ENCODE measurements at places on chromosomes 16 and 17.

DNA sequence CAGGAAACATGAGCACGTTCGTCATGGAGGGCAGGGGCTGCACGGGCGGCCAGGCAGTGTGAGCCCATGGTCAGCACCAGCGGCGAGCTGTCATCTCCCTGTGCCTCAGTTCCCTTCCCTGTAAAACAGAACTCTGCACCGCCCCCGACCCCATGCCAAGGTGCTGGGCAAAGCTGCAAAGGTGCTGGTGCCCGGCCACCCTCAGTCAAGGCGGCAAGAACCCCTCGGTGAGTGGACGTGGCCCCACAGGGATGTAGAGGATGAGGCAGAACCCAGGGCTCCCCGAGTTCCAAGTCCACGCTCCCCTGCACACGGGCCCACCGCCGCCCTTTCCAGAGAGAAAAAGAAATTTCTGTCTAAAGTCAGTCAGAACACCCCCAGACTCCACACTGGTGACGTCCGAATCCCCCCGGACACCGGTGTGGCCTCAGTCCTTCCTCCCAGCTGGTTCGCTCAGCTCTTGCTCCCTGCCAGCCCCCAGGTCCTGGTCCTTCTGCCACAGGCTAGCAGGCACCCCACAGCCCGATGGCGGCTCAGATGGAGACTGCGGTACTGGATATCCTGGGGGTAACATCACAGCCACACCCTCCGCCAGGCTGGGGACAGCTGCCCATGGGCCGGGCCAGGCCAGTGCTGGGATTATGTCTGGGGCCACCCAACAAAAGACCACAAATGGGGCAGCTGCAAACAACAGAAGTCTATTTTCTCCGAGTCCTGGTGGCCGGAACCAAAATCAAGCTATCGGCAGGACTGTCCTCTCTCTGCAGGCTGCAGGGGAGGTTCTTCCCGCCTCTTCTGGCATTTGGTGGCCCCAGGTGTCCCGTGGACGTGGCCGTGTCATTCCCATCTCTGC is 14.4 kb upstream of the BAHCC1 start:
- DNase-seq, result no peak
- H3K4me1 ChIP-seq, result peaks cover 9% of the 10 kb centered on the region
- H3K27me3 ChIP-seq, result no peaks in the 10 kb centered on the region
- H3K36me3 ChIP-seq, result no peaks in the 10 kb centered on the region
- H3K4me3 ChIP-seq, result no peak overlapping the region

GRCh38 chr16:31242206-31242605 is 17.6 kb upstream of the ITGAM start:
- H3K4me1 ChIP-seq, result no peaks in the 10 kb centered on the region
- no peaks in the 10 kb centered on the region for H3K27me3 ChIP-seq
- no peak overlapping the region for H3K4me3 ChIP-seq
- no peaks in the 10 kb centered on the region for H3K36me3 ChIP-seq

DNA sequence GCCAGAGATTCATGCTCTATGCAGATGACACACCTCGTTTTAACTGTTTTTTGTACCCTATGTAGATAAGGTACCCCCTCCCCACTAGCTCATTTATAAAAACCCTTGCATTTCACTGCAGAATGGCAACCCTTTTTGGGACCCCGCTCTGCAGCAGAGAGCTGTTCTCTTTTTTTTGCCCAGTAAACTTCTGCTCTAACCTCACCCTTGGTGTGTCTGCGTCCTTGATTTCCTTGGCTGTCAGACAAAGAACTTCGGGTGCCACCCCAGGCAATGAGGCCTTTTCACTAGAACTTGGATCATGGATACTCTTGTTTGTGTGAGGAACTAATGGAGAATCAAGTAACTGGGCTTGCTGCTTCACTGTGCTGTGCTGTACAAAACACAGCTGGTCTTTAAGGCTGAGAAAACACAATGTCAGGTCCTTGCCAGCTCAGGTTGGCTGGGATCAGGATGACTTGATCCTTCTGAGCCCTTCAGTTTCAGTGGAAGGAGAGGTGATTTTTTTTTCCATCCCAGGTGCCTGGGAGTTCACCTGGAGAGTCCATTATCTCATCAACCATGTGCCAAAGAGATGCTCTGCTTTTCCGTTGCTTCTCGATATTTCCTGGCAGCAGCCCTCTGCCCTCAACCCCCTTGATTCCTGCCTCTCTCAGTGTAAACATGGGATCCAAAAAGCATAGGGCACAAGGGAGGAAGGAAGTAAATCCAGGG is 133.2 kb upstream of the FAM20A start:
- no peaks in the 10 kb centered on the region for H3K36me3 ChIP-seq
- peaks cover 45% of the 10 kb centered on the region for H3K4me1 ChIP-seq
- H3K27me3 ChIP-seq, result no peaks in the 10 kb centered on the region
- no peak overlapping the region for H3K4me3 ChIP-seq

GRCh38 chr17:51374209-51374608 is 113.9 kb downstream of the UTP18 start:
- no peak for DNase-seq
- H3K27ac ChIP-seq, result no peak overlapping the region
- no peak overlapping the region for H3K4me3 ChIP-seq
- H3K36me3 ChIP-seq, result no peaks in the 10 kb centered on the region
- H3K4me1 ChIP-seq, result no peaks in the 10 kb centered on the region

- no peak overlapping the region for H3K4me3 ChIP-seq
- H3K27me3 ChIP-seq, result no peaks in the 10 kb centered on the region
- no peak overlapping the region for H3K27ac ChIP-seq
- DNase-seq, result peak; percentile 2
These were observed 38.7 kb downstream of the ESRP2 start for GRCh38 chr16:68197250-68197649.

GRCh38 chr17:40558300-40558889 is 6.9 kb downstream of the CCR7 start:
- no peaks in the 10 kb centered on the region for H3K27me3 ChIP-seq
- no peak overlapping the region for H3K27ac ChIP-seq
- no peak for DNase-seq
- H3K4me3 ChIP-seq, result no peak overlapping the region

- no peak overlapping the region for H3K4me3 ChIP-seq
- H3K4me1 ChIP-seq, result no peaks in the 10 kb centered on the region
- no peak overlapping the region for H3K27ac ChIP-seq
These were observed 56.3 kb downstream of the SOX9 start for GRCh38 chr17:72176951-72177660.

DNA sequence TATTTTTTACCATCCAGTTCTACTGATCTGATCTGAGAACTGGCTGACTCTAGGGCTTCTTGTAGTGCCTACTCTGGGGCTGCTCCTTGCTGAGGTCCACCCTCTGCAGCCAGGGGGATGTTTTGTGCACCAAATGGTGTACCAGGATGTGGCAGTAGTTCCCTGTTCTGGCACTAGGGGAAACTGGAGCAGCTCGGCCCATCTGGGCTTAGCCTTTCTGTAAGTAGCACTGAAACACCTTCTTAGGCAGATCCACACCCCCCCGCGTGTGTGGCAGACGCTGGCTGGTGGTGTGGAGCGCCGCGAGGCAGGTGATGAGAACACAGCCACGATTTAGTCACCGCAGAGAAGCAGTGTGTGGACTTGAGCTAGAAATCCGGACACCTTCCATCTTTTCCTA is 17.0 kb downstream of the DUSP14 start:
- H3K36me3 ChIP-seq, result no peaks in the 10 kb centered on the region
- H3K27ac ChIP-seq, result peak overlapping the region; percentile 34
- no peaks in the 10 kb centered on the region for H3K4me1 ChIP-seq
- no peaks in the 10 kb centered on the region for H3K27me3 ChIP-seq
- DNase-seq, result peak; percentile 40

DNA sequence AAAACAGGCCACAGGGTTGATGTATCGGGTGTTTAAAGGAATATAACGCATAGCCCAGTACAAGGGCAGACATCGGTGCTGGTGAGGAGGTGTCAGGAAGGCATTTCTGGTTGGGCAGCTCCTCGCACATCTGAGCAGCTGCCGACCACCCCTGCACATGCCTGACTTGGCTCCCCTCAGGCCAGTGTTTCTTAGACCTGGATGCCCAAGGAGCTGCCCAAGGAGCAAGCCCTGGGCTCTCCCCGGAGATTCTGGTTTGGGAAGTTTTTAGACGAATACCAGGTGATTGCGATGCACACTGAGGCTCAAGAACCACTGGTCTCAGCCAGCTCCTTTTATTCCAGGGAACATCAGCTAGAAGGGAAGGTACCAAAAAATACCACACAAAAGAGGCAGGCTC is 11.6 kb downstream of the WIPI1 start:
- H3K27me3 ChIP-seq, result no peaks in the 10 kb centered on the region
- H3K4me3 ChIP-seq, result no peak overlapping the region
- peaks cover 5% of the 10 kb centered on the region for H3K4me1 ChIP-seq

DNA sequence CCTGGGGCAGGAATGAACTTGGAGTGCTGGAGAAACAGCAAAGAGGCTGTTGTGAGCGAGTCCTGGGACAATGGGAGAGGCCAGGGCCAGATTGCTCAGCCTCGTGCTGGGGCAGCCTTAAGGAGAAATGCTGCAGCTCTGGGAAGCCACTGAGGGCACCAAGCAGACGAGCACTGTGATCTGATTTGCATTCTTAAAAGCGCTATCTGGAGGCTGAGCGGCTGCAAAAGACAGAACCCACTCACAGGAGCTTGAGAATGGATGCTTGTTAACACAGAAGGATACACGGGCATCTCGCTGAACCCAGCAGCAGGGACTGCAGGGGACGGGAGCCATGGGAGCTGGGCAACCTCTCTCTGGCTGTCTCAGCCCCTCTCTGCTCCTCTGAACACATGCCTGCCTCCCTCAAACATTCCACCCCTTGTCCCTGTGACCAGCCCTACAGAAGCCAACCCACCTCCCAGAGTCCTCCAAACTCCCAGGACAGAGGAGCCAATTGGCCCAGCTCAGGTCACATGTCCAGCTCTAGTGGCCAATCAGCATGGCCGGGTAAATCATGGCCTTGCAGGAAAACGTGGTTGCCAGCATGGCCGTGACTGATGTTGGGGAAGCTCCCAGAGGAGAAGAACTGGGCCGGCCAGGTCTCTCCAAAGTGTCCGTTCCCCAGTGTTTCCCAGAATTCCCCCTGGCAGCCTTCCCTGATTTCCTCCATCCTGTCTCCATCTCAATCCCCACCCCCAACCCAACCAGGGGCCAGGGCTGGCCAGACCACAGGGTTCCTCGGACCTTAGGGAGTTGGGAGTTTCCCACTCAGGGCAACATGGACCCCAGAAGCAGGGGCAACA is 60.3 kb downstream of the GSG1L start:
- no peak overlapping the region for H3K27ac ChIP-seq
- H3K4me3 ChIP-seq, result no peak overlapping the region
- H3K36me3 ChIP-seq, result no peaks in the 10 kb centered on the region
- no peaks in the 10 kb centered on the region for H3K27me3 ChIP-seq
- H3K4me1 ChIP-seq, result no peaks in the 10 kb centered on the region

DNA sequence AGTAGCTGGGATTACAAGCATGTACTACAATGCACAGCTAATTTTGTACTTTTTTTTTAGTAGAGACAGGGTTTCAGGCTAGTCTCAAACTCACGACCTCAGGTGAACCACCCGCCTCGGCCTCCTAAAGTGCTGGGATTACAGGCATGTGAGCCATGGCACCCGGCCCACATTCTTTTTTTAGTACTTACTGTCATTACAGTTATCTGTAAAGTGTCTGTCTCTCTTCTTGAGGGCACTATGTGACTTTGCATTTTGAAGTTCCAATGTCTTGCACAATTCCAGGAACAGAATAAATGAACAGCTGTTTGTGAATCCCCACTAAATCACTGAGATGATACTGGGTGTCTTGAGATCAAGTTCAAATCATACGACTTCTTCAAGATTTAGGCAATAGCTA is 1540.3 kb downstream of the CDH11 start:
- H3K36me3 ChIP-seq, result no peaks in the 10 kb centered on the region
- H3K4me1 ChIP-seq, result peaks cover 6% of the 10 kb centered on the region
- H3K4me3 ChIP-seq, result no peak overlapping the region
- H3K27me3 ChIP-seq, result no peaks in the 10 kb centered on the region

- H3K4me1 ChIP-seq, result no peaks in the 10 kb centered on the region
- peaks cover 58% of the 10 kb centered on the region for H3K27me3 ChIP-seq
- H3K4me3 ChIP-seq, result no peak overlapping the region
- peak; percentile 56 for DNase-seq
- H3K27ac ChIP-seq, result no peak overlapping the region
These were observed 20.6 kb downstream of the TPPP3 start for GRCh38 chr16:67372664-67373063.

DNA sequence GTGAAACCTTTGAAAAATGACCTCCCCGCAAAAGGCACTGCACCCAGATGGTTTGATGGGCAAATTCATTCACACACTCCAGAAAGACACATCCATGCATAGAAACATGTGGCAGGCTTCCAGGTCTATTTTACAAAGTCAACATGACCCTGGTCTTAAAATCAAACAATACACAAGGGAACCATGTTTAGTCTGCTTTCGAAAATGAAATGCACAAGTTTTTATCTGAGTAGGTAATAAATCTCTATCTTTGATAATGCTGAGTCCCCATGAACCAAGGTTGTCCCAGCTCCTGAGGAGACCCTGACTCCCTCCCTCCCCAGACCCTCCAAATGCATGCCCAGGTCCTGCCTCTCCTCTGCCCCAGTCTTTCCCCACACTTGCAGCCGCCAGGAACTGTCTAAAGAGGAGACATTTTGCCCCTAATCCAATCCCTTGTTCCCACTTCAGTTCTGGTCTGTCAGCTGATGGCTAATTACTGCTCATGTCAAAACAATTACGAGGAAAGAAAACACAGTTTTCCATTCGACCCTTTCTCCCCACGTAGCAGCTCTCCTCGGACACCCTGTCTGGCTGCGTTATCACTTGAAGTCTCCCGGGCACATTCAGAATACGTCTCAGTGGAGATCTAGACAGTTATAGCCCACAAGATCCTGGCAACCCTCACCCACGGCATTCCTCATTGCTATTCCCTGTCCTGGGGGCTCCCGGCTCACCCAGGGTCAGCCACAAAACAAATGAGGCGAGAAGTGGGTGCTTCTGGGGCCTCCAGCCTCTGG is 68.8 kb upstream of the RCVRN start:
- no peak overlapping the region for H3K27ac ChIP-seq
- DNase-seq, result no peak
- no peak overlapping the region for H3K4me3 ChIP-seq
- H3K27me3 ChIP-seq, result no peaks in the 10 kb centered on the region
- no peaks in the 10 kb centered on the region for H3K4me1 ChIP-seq

DNA sequence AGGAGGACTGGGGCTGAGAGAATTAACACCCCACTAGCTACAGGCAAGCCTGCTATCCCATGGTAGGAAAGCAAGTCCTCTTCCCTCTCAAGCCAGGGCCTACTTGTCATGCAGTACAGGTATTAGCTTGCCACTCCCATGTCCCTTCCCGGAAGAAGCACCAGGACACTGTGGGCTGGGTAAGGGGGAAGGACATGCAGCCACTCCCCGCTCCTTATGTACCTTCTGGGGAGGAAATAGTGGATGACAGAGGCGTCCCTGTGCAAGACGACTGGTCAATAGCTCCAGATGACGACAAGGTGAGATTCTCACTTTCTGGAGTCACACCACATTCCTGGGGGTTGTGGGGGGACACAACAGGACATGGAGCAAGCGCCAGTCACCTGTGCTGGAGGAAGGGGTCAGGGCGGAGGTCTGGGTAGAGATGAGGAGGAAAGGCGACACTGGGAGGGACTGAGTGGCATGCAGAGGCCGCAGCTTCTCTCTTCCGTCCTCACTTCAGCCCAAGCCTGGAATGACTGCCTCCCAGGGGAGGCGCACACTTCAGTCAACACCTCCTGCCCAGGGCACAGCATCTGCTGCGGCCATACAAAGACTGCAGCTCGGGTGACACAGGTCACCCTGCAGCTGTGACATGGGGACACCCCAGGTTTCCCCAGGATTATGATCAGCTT is 15.1 kb upstream of the FOXJ1 start:
- no peaks in the 10 kb centered on the region for H3K27me3 ChIP-seq
- no peaks in the 10 kb centered on the region for H3K36me3 ChIP-seq
- DNase-seq, result no peak
- peaks cover 4% of the 10 kb centered on the region for H3K4me1 ChIP-seq
- H3K27ac ChIP-seq, result no peak overlapping the region
- H3K4me3 ChIP-seq, result no peak overlapping the region

GRCh38 chr16:70298988-70299938 is at the start of gene DDX19B:
DDX19B (plus strand) TSS chr16:70299186; CDS start chr16:70299298, 112 bp downstream.
- peak within 1 kb of the TSS; percentile 92 for H3K27ac ChIP-seq
- no peaks in the 10 kb centered on the region for H3K27me3 ChIP-seq
- H3K4me1 ChIP-seq, result peaks cover 4% of the 10 kb centered on the region
- peak; percentile 75 for DNase-seq
- peak within 1 kb of the TSS; percentile 89 for H3K4me3 ChIP-seq
